ENCODE measurements at places on chromosomes 1 and 21.

GRCh38 chr1:61221642-61222041, 139.3 kb downstream of the NFIA start:
- DNase-seq = no peak

DNA sequence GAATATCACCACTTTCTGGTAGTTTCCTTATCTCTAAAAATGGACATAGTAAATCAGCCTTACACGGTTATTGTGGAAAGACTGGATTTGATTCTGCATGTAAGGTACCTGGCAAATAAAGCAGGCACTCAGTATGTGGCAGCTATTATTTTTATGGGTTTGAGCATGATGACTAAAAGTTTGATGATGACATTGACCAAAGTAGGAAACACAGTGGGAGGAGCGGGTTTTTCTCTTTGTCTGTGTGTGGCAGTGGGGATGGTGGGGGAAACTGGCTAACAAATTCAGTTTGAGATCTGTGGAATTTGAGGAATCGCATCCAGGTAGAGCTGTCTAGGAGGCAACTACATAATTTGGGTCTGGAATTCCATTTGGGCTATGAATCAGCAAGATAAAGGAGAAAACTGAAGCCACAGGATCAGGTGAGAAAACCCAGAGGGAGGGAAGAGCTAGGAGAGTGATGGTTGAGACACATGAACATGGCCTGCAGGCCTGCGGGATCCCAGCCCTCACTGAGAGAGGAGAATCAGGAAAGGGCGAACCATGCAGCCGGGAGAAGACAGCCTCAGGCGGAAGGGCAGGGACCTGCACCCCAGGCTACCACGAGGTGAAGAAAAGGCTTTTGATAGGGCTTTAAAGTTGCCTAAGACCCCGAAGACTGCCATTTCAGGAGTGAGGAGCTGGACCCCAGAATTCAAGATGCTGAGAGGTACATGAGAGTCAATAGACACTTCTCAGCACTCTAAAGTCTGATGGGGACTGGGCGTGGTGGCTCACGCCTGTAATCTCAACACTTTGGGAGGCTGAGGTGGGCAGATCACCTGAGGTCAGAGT, 52.2 kb downstream of the MEF2D start:
- DNase-seq = no peak

- DNase-seq = no peak
Observed at GRCh38 chr1:52963101-52963500, 36.0 kb downstream of the SCP2 start.

DNA sequence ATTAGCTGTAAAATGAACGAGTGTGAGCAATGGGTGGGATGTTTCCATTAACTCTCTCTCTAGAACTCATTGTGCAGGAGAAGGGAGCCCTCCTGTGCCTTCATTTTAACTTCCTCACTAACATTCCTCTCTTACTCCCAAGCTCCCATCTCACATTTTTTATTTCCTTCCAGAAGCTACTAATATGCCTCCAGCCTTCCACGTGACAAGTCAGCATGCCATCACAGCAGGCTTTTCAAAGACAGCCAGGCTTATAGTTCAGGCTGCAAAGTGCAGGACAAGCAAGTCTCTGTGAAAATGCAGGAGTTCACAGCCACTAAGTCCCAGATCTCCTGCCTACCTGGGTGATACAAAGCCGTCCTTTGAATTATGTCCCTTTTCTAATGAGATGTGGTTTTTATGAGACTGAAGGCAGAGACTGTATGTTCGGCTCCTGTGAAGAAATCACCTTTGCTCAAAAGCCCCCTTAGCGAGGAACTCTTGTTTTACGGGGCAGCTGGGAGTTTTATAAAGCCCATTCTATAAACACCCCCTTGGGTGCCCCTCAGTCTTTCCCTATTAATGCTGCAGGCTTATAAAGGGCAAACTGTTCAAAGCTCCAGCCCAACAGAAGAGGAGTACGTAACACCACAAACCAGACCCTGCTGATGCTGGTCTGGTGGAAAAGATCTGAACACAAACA, 14.8 kb upstream of the ANGPTL7 start:
- no peak for DNase-seq

DNA sequence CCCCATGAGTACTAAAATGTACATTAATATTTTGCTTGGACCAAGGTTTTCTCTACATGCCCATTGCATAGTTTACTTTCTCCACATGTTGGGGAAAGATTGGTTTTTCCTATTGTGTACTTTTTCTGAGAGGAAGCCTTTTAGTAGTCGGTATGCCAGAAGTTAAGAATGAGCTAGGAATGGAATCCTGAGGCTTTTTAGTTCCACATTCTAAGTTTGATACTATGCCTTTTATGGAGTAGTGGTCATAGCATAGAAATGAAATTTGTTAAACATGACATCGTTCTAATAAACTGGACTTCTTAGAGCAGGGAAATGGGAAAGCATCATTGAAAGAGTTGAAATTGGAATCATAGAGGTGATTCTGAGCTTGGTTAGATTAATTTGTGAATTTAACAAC, 64.3 kb downstream of the BCL9 start:
- no peak for DNase-seq

DNA sequence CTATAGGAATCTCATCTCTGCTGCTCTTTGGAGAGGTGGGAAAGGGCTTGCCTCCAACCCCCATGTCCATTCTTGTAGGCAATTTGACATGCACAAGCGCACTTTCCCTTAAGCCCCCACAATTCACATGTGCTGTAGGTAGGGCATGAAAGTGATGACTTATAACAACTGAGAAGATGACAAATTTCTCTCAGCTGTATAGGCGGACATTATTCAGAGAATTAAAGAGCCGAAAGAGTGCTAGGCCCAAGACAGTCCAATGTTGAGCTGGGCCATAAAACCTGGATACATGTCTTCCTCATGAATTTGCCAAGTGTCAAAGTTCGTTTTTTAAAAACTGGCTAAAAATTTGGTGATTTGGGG, 106.3 kb upstream of the LYPLAL1 start:
- DNase-seq = no peak

DNA sequence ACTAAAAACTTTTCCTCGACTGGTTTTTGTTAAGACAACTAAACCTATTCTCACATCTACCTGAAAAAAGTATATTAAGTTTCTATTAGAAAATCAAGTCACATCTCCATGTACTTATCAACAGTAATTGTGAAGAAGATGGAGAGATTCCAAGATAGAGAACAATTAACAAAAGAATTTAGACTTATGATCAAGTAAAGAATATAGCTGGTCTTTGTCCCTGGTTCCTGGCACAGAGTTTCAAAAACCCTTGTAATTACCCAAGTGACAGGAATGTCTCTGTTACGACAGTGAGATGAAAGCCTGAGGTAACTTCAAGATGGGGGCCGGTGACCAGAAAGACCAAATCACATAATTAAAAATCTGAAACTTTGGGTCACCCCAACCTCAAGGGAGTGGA, 91.6 kb downstream of the ASH1L start:
- DNase-seq = no peak

GRCh38 chr1:110513511-110513910, 5.5 kb downstream of the KCNA10 start:
- DNase-seq = no peak

GRCh38 chr1:183804916-183805841, at the start of gene RGL1:
RGL1 (plus strand) TSS chr1:183805120; CDS start chr1:183805298, 178 bp downstream.
- DNase-seq = no peak

DNA sequence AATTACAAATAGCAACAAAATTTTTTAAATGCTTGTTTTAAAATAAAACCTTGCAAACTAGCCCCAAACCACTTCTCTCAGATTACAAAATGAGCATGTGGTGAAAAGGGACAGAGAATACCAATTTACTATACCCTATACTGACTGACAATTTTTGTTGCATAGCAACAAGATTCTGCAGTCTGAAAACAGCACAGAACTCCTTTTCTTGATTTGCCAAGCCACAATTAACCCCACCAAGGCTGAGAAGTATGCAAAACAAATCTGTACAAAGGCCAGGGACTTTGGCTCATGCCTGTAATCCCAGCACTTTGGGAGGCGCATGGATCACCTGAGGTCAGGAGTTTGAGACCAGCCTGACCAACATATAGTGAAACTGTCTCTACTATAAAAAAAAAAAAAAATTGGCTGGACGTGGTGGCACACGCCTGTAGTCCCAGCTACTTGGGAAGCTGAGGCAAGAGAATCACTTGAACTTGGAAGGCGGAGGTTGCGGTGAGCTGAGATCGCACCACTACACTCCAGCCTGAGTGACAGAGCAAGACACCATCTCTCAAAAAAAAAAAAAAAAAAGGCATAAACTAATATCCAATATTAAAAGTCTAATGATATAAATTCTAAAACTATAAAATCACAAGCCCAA, 21.8 kb downstream of the ENAH start:
- no peak for DNase-seq

All from hematopoietic multipotent progenitor cell treated with erythropoietin and hydrocortisone succinate and interleukin-3 and kit ligand, for 17 days (in vitro differentiated cells).